ENCODE measurements at places on chromosomes 4 and X.

GRCh38 chr4:183783991-183784553 is 121.0 kb upstream of the STOX2 start:
- no peak for DNase-seq

- DNase-seq, result no peak
Observed at GRCh38 chr4:114264877-114265291, 285.4 kb upstream of the ARSJ start.

DNA sequence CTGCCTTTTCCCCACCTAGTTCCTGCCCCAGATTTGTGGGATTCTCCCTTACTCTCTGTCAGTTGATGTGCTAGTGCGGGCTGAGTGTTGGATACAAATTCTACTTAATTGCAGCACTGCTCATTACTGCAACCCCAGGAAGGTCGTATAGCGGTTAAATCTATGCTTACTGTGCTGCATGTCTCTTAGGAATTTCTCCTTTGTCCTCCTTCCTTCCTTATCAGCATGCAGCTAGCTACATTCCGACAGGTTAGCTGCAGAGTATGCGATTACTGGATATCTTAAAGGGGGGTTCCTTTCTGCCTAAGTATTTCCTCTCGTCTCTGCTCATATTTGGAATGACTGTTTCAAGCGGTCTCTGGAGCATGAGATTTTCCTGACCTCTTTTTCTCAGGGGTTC is 662.8 kb downstream of the TLL1 start:
- DNase-seq, result no peak

DNA sequence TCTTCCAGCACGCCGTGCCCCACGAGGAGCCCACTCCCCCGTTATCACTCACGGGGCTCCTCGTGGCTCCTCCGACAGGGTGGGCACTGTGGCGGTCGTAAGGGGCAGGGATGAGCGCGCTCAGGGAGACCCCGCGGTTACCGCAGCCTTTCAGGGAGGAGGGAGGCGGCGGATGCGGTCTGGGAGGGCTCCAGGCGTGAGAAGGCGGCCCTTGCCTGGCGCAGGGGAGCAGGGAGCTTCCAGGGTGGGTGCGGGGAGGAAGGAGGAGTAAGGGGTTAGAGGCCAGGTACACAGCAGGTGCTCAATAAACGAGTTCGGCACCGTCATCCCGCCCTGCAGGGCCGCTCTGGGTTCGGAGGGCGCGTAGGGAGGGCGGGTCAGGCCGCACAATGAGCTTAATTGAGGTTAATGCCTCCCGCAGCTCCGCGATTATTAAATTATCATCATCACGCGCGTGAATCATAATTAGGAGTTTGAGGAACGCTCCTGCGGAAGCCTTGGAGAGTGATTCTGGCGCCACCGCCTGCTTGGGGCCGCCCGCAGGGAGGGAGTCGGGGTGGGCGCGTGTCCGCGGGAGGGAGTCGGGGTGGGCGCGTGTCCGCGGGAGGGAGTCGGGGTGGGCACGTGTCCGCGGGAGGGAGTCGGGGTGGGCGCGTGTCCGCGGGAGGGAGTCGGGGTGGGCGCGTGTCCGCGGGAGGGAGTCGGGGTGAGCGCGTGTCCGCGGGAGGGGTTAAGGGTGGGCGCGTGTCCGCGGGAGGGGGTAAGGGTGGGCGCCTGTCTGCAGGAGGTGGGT is 7.6 kb upstream of the NKX1-1 start:
- DNase-seq, result no peak

- no peak for DNase-seq
Observed at GRCh38 chrX:24480400-24480865, 15.3 kb downstream of the PDK3 start.

DNA sequence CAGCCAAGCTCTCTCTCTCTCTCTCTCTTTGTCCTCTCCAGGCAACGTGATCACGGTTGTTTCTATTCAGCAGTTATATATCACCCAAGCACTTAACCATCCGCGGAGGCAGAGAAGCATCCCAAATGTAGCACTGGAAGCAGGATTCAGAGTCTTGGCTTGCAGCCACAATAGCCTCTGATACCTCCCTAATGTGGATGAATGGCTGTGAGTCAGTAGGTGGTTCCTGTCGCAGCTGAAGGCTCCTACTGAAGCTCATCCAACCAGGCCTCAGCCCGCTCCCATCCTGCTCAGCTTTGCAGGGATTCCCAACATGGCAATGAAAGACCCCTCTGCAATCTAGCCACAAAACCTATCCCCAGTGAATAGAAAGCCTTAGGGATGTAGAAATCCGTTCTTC is 5.1 kb downstream of the HS6ST2 start:
- DNase-seq, result no peak

DNA sequence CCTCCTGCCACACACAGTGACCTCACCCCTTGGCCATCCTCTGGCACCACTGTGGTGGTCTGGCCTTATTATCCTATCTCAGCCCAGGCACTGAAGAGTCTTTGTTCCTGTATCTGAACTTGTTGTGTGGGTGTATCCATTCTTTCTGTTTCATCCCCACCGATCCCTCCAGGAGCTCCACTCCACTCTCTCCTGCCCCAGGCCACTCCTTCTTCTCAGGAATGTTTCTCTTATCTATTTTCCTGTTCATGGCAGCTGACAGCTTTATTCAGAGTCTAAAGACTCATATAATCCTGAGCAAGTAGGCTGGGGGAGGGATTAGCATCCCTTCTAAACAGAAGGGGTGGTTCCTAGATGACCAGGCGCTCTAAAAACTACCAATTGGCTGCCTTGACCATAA is 150.0 kb downstream of the ANAPC10 start:
- peak; percentile 17 for DNase-seq

DNA sequence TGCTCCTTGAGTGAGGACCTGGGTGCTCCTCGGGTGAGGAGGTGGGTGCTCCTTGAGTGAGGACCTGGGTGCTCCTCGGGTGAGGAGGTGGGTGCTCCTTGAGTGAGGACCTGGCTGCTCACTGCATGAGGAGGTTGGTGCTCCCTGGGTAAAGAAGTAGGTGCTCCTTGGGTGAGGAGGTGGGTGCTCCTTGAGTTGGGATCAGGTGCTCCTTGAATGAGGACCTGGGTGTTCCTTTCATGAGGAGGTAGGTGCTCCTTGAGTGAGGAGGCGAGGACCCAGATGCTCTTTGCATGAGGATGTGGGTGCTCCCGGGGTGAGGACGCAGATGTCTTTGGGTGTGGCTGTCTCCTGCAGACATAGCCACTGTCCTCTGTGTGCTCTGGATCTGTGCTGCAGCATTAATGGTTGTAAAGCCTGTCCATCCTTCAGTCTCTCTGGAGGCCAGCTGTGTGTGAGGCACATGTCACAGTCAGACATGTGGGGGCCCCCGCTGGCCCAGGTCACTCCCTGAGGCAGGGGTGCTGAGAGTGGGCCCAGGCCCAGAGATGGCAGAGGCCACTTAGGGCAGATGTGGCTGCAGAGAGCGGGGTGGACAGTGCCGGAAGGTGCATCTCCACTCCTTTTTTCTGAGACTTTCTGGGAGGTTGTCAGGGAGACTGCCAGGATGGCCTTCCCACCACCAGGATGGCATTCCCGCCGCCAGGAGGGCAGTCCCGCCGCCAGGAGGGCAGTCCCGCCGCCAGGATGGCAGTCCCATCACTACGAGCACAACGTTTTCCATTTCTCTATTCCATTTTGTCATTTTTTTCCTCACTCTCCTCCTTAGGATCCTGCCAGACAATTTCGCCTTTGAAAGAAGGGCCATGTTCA is 101.8 kb downstream of the HMX1 start:
- no peak for DNase-seq

DNA sequence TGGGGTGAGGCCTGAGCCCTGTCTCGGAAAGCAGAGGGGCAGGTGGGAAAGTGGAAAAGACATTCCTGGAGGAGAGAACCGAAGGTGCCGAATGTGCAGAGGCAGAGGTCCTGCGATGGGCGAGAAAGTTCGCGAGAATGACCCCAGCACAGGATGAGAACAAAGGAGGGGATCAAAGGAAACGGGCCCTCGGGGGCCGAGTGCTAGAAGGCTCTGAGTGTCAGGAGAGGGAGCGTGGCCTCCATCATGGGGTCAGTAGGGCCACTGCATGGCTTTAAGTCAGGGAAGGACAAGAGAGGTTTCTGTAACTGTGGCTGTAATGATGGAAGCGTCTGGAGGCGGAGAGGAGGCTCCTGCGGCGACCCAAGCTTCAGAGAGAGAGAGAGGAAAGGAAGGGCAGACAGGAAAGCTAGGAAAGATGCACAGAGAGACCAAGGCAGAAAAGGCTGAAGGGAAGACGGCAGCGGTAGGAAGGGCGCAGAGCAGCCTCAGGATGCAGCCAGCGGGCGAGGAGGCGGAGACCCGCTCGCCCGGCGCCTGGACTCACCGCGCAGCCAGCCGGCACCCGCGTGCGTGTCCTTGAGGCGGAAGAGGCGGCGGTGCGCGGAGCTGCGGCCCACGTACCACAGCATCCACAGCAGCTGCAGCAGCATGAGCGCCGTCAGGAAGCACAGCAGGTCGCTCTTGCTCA is 669 bp downstream of the OTOP1 start:
- no peak for DNase-seq

DNA sequence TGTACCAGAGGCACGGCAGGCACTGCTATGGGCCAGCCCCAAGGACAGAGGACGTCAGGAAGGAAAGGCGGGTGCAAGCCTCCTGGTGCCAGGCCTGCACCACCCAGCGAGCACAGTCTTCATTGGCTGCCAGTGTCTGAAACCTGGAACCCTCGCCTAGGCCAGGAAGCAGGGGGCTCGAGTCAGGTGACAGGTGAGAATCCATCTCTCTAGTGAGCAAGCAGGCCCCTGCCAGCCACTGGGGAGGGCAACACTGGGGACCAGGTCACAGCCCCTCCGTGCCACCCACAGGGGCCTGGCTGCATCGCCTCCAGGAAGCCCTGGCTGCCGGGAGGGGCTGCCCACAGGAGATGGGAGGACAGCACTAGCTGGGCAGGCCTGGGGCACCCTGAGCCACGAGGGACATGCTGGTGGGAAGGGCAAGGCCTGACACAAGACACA is 6.9 kb upstream of the HAUS3 start:
- no peak for DNase-seq

DNA sequence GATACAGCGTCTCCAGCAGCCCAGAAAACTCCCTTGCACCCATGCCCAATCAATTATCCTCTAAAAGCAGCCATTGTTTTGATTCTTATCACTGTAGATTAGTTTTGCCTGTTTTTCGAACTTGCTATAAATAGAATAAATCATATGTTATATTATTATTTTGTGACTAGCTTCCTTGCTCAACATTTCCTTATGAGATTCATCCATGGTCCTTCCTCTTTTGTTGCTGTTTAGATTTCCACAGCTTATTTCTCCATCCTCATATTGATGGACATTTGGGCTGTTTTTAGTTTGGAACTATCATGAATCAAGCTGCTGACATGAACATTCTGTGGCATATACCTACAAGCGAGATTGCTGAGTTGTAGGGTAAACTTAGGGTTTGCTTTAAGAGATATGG is 595.3 kb downstream of the BCOR start:
- no peak for DNase-seq

- no peak for DNase-seq
Observed at GRCh38 chr4:106421441-106422296, 53.1 kb upstream of the GIMD1 start.

GRCh38 chrX:125202591-125203248 is 117.0 kb upstream of the TEX13C start:
- DNase-seq, result no peak

- DNase-seq, result no peak
Observed at GRCh38 chr4:169117591-169118081, 107.6 kb upstream of the CBR4 start.

GRCh38 chr4:99615170-99615820 is 40.7 kb downstream of the MTTP start:
- peak; percentile 81 for DNase-seq

- no peak for DNase-seq
Observed at GRCh38 chrX:6683353-6683752, 148.4 kb upstream of the VCX3A start.

- no peak for DNase-seq
Observed at GRCh38 chrX:17012465-17012864, 66.0 kb downstream of the REPS2 start.

DNA sequence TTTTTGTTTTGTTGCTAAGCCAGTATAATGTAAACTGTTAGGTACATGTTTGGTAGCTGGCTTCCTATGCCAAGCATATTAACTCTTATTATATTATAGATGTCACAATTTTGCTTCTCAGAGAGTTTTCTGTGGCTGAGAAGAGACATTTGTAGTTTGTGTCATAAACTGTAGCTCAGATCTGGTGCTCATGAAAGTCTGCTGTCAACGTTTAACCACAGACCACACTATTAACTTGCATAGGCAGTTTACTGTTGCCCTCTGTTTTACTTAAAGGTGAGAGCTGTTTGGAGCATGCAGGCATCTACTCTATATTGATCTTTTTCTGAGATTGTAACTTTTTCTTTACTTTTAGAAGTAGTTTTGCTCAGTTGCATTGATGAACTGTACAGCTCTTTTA is 166.8 kb downstream of the TLL1 start:
- DNase-seq, result no peak

- DNase-seq, result no peak
Observed at GRCh38 chr4:57154191-57154590, 44.0 kb upstream of the IGFBP7 start.

GRCh38 chrX:1224954-1225353 is 12.5 kb upstream of the CRLF2 start:
- DNase-seq, result no peak

GRCh38 chrX:130260316-130260715 is 8.4 kb downstream of the ZNF280C start:
- DNase-seq, result no peak

GRCh38 chrX:117376460-117376859 is 740.1 kb downstream of the KLHL13 start:
- no peak for DNase-seq

- no peak for DNase-seq
Observed at GRCh38 chr4:105637408-105638176, 70.9 kb downstream of the INTS12 start.

- DNase-seq, result no peak
Observed at GRCh38 chrX:12978205-12979025, 3.5 kb downstream of the TMSB4X start.

DNA sequence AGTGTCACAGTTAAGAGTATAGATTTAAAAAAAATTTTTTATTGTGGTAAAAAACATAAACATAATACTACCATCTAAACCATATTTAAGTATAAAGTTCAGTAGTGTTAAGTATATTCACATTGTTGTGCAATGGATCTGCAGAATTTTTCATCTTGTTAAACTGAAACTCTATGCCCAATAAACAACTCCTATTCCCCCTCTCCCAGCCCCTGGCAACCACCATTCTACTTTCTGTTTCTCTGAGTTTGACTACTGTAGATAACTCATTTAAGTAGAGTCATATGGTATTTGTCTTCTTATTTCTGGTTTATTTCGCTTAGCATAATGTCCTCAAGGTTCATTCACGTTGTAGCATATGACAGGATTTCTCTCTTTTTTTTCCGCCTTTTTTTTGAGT is 112.4 kb downstream of the PTTG2 start:
- DNase-seq, result no peak

DNA sequence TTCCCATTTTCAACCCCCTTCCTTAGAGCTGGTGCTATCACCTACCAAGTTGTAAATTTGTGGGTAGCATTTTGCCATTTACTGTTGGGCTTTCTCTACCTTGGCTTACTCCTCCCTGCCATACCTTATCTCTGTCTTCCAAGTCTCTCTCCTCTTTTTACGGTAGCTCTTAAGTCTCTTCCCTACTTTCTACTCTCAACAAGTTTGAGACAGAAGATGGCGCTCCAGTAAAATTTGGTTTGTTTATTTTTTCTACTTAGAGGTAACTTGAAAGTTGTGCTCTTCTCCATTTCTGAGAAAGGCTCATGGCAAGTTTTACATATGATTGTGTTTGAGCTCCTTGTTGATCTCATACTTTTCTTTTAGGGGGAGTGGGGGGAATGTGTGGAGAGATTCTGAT is 1508.1 kb downstream of the TECRL start:
- no peak for DNase-seq

GRCh38 chr4:127634181-127634580 is 1.4 kb downstream of the INTU start:
- no peak for DNase-seq
